ENCODE measurements at places on chromosomes 1 and 21. TPM values are rescaled to one million over a fixed set of nuclear protein-coding genes. Genes with fewer than 3 reads are reported as not detected.

GREM2 gene
- 0.05 TPM for total RNA-seq

FCRL1 gene
- total RNA-seq: not detected

GRCh38 chr21:42102076-42102475 lies 31.0 kb downstream of the UMODL1 start:
- H3K4me3 ChIP-seq: no peak overlapping the region
- DNase-seq: no peak
- no peak overlapping the region for H3K27ac ChIP-seq

IL19 gene
- total RNA-seq: not detected

- peaks cover 11% of the 10 kb centered on the region for H3K4me1 ChIP-seq
- peak overlapping the region; percentile 95 for H3K27ac ChIP-seq
- peaks cover 4% of the 10 kb centered on the region for H3K27me3 ChIP-seq
- H3K36me3 ChIP-seq: peaks cover 4% of the 10 kb centered on the region
Observed at GRCh38 chr1:2546515-2547209, 9.5 kb upstream of the TNFRSF14 start.
